Neural progenitor cell (in vitro differentiated cells): ENCODE measurements at places on chromosomes 2 and 18. TPM values are rescaled to one million over a fixed set of nuclear protein-coding genes. Genes with fewer than 3 reads are reported as not detected.

GRCh38 chr2:106582148-106583143 lies 95.3 kb downstream of the CD8B2 start:
- H3K27ac ChIP-seq, result no peak overlapping the region
- H3K4me3 ChIP-seq, result peak overlapping the region; percentile 37
- peaks cover 50% of the 10 kb centered on the region for H3K27me3 ChIP-seq
- no peaks in the 10 kb centered on the region for H3K4me1 ChIP-seq
- peak; percentile 86 for DNase-seq
- H3K36me3 ChIP-seq, result no peaks in the 10 kb centered on the region

FHL2 gene
- total RNA-seq, result 17.8 and 20.7 TPM in 2 replicates

GRCh38 chr18:52288403-52289004 lies 51.5 kb upstream of the DCC start:
- H3K4me1 ChIP-seq, result no peaks in the 10 kb centered on the region
- H3K4me3 ChIP-seq, result no peak overlapping the region
- H3K27me3 ChIP-seq, result no peaks in the 10 kb centered on the region
- H3K36me3 ChIP-seq, result no peaks in the 10 kb centered on the region
- H3K27ac ChIP-seq, result no peak overlapping the region

DNA sequence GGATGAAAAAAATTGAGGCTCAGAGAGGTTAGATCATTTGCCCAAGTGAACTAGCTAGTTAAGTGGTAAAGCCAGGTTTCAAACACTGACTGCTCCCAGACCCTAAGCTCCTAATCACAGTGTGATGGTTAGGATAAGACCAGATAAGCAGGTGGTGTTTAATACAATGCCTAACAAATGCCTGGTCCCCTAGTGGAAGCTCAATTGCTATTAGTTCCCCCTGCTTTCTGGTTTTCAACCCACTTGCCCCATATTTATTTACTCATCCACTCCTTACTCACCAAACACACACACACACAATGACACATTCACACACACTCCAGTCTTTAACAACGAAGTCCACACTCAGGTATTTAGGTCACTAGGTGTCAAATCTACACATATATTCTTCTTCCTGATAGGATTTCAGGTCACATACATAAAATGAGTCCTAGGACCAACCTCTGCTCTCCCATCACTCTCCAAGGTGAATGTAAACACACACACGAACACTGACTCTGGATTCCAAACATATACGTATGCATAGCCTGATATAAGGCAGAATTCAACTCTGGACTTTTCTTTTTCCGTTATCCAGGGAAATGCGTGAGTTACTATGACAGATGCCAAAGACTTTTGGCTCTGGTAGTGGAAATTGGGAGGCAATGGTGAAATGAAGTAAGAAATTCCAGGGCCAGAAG lies 73.6 kb upstream of the TSPYL6 start:
- H3K4me3 ChIP-seq, result peak overlapping the region; percentile 45
- no peaks in the 10 kb centered on the region for H3K36me3 ChIP-seq
- no peak for DNase-seq
- peaks cover 42% of the 10 kb centered on the region for H3K27me3 ChIP-seq
- no peak overlapping the region for H3K27ac ChIP-seq

SERPINB12 gene
- total RNA-seq, result not detected in 2 replicates

ABCB11 gene
- 0.09 TPM in 1 of 2 replicates, not detected in the other for total RNA-seq

DNA sequence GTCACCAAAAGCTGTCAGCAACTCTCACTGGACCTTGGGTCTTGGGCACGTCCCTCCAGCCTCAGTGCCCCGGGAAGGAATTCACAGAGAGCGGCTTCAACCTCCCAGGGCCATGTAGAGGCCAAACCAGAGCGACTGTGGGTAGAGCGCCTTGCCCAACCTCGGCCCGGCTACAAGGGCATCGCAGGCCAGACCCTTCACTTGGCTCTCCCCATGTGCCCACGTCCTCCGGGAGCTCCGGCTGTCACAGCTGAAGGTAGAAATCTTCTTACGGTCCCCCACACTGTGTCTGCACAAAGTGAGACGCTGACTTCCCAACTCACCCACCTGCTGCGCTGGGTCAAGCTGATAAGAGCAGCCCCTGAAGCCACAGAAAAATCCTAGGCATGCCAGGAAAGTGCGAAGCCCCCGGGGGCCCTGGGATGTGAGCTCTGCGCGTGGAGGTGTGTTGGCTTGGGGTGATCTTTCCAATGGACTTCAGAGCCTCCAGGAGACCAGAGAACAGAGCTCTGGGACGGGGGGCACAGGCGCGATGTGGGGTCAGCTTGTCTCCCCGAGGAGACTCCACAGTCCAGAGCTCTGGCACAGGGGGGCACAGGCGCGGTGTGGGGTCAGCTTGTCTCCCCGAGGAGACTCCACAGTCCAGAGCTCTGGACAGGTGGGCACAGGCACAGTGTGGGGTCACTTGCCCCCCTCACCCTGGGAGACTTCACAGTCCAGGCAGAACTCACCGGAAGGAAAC lies 105.5 kb downstream of the RTP5 start:
- no peaks in the 10 kb centered on the region for H3K27me3 ChIP-seq
- no peak overlapping the region for H3K27ac ChIP-seq
- DNase-seq, result no peak
- no peaks in the 10 kb centered on the region for H3K36me3 ChIP-seq
- no peak overlapping the region for H3K4me3 ChIP-seq

- no peak for DNase-seq
- no peak overlapping the region for H3K27ac ChIP-seq
- no peaks in the 10 kb centered on the region for H3K4me1 ChIP-seq
- no peaks in the 10 kb centered on the region for H3K27me3 ChIP-seq
These were observed 261.7 kb upstream of the TNP1 start for GRCh38 chr2:217121565-217121964.

DNA sequence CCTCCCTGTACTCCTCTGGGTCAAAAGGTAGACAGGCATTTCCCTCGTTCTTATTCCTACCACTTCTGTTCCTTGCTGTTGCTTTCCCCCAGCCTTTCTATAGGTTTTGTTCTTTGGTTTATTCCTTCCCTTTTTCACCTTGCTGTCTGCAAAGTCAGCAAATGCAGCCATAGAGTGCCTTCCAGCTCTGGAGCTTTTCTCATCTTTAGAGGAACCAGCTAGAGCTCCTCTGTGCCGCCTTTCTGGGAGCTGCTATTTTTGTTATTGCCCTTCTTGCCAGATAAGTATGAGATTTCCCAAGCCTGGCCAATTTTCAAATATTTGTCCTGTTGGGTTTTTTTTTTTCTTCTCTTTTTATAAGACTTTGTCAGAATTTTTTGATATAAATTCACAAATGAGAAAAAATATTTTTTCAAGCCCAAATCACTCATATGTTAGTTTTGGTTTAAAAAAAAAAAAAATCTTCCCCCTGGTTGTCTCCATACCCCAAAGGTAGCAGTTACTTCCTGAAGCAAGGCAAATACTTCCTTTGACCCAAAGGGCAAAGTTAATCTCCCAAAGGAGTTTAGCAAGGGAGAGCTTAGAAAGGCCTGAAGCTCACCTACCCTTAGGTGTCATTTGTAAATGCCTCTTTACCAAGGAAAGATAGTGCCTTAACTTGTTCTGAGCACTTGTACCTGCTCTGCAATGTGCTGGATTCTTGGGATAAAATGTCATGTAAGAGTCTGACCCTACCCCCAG lies 5.1 kb upstream of the TTC27 start:
- no peak overlapping the region for H3K4me3 ChIP-seq
- H3K27me3 ChIP-seq, result no peaks in the 10 kb centered on the region
- H3K4me1 ChIP-seq, result no peaks in the 10 kb centered on the region

ELOA2 gene
- not detected in 2 replicates for total RNA-seq

DNA sequence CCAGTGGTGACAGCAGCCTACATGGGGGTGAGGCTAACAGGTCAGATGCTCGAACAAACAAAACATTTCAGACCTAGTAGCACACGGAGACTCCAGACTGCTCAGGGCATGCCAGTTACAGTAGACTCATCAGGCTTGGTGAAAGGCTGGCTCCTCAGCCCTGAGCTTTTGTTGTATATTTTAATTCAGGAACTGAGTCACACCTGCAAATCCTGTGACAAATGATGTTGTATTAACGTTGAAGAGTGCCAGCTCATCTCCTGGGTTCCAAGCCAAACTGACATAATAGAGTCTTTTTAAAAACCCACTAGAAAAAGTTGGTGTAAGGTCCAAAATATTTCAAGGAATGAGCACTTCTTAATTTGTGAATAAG lies 65.3 kb downstream of the C1D start:
- H3K36me3 ChIP-seq, result no peaks in the 10 kb centered on the region
- no peak for DNase-seq
- H3K27me3 ChIP-seq, result no peaks in the 10 kb centered on the region
- H3K27ac ChIP-seq, result no peak overlapping the region
- no peaks in the 10 kb centered on the region for H3K4me1 ChIP-seq
- H3K4me3 ChIP-seq, result no peak overlapping the region

OSBPL6 gene
- 14.0 and 14.8 TPM in 2 replicates for total RNA-seq

DNA sequence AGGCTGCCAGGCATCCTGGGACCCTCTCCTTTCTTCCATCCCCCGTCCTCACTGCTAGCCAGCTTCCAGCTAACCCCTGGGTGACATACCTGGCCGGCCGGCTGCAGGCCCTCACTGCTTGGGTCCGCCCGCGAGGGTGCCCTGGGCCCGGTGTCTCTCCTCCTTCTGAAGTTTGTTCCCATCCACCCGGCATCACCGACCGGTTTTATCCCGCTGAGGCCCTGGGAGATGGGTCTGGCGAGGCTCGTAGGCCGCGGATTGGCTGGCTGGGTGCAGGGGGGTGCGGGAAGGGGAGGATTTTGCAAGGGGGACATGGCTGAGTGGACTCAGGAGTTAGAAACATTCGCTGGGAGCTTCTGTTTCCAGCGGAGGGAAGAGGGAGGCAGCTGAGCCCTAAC lies at the start of gene PAX8:
Gene PAX8, minus strand, starts transcription at position 180 of the 398 bp plus-strand sequence. CDS start 527 bp downstream, outside the sequence.
- H3K27ac ChIP-seq, result no peak within 1 kb of the TSS
- peak within 1 kb of the TSS; percentile 50 for H3K4me3 ChIP-seq
- H3K4me1 ChIP-seq, result peaks cover 27% of the 10 kb centered on the region
- DNase-seq, result peak; percentile 26

DNA sequence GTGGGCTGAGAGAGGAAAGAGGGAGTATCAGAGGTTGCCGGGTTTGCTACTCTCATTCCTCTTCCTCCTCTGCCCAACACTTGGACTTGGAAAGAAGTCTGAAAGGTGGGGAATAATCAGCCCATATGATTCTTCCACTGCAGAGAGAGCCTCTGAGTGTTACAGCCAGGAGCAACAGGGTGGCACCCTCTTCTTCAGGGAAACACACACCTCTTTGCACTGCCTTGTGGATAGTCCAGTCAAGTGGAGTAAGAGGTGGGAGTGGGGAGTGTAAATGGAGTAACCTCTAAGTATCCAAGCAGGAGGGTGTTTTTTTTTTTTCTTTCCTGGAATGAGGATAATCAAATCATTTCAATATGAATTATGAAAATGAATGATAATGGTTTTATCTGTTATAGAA lies 9.0 kb upstream of the SERPINB8 start:
- no peak for DNase-seq
- H3K27ac ChIP-seq, result no peak overlapping the region

DNAJC10 gene
- 90.6 and 174 TPM in 2 replicates for total RNA-seq

- no peak overlapping the region for H3K4me3 ChIP-seq
- no peak overlapping the region for H3K27ac ChIP-seq
- no peaks in the 10 kb centered on the region for H3K27me3 ChIP-seq
- DNase-seq, result no peak
- peaks cover 13% of the 10 kb centered on the region for H3K36me3 ChIP-seq
These were observed 18.8 kb downstream of the ALMS1 start for GRCh38 chr2:73404409-73404808.

ZNF521 gene
- total RNA-seq, result 136 and 148 TPM in 2 replicates

DNA sequence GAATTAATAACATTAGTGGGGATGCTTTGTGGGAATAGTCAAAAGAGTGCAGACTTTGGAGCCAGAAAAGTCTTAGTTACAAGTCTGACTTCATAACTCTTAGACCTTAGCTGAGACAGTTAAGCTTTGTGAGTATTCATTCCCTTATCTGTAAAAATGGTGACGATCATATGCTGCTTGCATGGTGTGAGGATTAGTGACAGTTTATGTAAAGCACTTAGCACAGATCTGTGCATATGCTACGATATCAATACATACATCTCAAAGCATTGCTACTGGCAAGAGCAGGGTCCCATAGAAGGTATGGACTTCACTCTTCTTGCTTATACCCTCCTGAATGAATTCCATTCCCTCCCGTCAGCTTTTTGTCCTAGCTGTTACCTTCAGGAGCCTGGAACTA lies 56.7 kb upstream of the LYPD6B start:
- H3K36me3 ChIP-seq, result peaks cover 29% of the 10 kb centered on the region
- H3K27ac ChIP-seq, result no peak overlapping the region

FAM161A gene
- 19.6 and 23.3 TPM in 2 replicates for total RNA-seq

TUBB8B gene
- total RNA-seq, result 0.36 and 0.62 TPM in 2 replicates

RPRM gene
- total RNA-seq, result 0.51 and 1.3 TPM in 2 replicates

CAPN14 gene
- total RNA-seq, result 0.04 and 0.19 TPM in 2 replicates

GRCh38 chr2:147182260-147182659 lies 662.6 kb upstream of the ACVR2A start:
- H3K27ac ChIP-seq, result no peak overlapping the region
- H3K4me1 ChIP-seq, result no peaks in the 10 kb centered on the region
- no peaks in the 10 kb centered on the region for H3K27me3 ChIP-seq
- DNase-seq, result no peak
- H3K36me3 ChIP-seq, result no peaks in the 10 kb centered on the region
- no peak overlapping the region for H3K4me3 ChIP-seq

LHCGR gene
- total RNA-seq, result not detected in 2 replicates

GRCh38 chr2:66966631-66967030 lies 430.5 kb upstream of the ETAA1 start:
- H3K4me3 ChIP-seq, result no peak overlapping the region
- H3K4me1 ChIP-seq, result peaks cover 13% of the 10 kb centered on the region
- no peaks in the 10 kb centered on the region for H3K27me3 ChIP-seq
- H3K36me3 ChIP-seq, result no peaks in the 10 kb centered on the region
- H3K27ac ChIP-seq, result no peak overlapping the region

DNA sequence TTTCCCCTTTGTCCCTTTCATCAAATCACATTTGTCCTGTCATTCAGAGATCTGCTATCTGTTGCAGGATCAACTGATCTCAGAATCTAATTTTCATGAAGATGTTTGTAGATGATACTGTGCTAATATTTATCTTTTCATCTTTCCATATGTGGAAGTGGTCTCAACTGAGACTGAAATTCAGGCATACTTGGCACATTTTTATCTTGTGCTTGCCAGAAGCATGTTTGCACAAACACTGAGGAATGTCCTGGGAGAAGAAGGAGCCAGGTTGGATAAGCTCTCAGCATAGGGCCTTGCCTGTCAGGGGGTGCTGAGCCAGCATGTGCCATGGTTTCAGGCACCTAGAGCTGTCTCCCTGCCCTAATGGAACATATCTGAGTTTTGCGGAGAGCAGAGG lies 24.5 kb upstream of the MMADHC start:
- H3K4me1 ChIP-seq, result no peaks in the 10 kb centered on the region
- DNase-seq, result no peak
- no peak overlapping the region for H3K27ac ChIP-seq
- no peaks in the 10 kb centered on the region for H3K36me3 ChIP-seq
- no peak overlapping the region for H3K4me3 ChIP-seq

GRCh38 chr18:39841482-39842365 lies 2113.3 kb upstream of the PIK3C3 start:
- H3K36me3 ChIP-seq, result no peaks in the 10 kb centered on the region
- H3K4me1 ChIP-seq, result peaks cover 52% of the 10 kb centered on the region
- H3K4me3 ChIP-seq, result peak overlapping the region; percentile 68
- DNase-seq, result peak; percentile 92

ESPNL gene
- total RNA-seq, result 0.58 and 0.59 TPM in 2 replicates

- H3K27ac ChIP-seq, result no peak overlapping the region
- H3K36me3 ChIP-seq, result no peaks in the 10 kb centered on the region
- H3K4me1 ChIP-seq, result no peaks in the 10 kb centered on the region
These were observed 265.2 kb downstream of the TFCP2L1 start for GRCh38 chr2:121019756-121020155.

ATP6V1B1 gene
- total RNA-seq, result 0.99 and 1.1 TPM in 2 replicates

GRCh38 chr2:204984518-204984917 lies 439.2 kb downstream of the PARD3B start:
- no peak overlapping the region for H3K27ac ChIP-seq
- no peaks in the 10 kb centered on the region for H3K27me3 ChIP-seq
- no peak overlapping the region for H3K4me3 ChIP-seq

ZNF2 gene
- total RNA-seq, result 5.1 and 5.2 TPM in 2 replicates

NCOA1 gene
- 13.9 and 29.3 TPM in 2 replicates for total RNA-seq
